PC-3 (cell line): ENCODE measurements at places on chromosomes 3 and 15.

DNA sequence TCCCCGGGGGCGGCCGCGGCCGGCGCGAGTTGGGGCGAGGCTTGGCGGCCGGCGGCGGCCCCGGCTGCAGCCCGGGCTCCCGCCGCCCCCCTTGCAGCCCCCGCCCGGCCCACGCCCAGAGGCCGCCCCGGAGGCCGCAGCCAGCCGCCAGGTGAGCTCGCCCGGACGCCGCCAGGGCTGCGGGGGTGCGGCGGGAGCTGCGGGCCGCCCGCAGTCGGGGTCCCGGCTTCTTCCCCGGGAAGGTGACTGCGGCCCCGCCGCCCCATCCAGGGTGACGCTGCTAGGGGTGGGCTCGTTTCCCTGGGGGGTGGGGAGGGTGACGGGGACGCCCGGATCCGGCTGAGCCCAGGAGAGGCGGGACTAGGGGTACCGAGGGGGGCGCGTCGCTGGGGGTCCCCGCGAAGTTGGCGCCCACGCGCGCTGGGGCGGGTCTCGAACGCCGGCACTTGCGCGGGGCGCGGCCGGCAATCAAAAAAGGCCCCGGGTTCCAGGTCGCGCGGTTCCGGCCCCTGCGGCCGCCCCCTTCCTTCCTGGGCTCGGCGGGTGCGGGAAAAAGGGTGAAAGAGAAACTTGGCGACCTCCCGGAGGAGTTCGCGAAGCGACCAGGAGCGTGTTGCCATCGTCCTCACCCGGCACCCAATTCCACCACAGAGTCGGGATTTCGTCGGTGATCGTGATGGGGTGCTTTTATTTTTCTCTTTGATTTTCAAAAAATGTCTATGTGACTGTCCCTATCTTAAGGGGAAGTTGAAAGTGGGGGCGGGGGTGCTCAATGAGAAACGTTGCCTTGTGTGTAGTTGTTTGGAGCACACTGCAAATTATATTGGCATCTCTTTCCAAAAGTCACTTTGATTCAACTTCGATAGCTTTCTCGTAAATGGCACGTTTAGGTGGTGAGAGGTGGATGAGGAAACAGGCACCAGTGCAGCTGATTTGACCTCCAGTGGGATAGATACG is 619 bp downstream of the ATXN7 start:
- DNase-seq: no peak

DNA sequence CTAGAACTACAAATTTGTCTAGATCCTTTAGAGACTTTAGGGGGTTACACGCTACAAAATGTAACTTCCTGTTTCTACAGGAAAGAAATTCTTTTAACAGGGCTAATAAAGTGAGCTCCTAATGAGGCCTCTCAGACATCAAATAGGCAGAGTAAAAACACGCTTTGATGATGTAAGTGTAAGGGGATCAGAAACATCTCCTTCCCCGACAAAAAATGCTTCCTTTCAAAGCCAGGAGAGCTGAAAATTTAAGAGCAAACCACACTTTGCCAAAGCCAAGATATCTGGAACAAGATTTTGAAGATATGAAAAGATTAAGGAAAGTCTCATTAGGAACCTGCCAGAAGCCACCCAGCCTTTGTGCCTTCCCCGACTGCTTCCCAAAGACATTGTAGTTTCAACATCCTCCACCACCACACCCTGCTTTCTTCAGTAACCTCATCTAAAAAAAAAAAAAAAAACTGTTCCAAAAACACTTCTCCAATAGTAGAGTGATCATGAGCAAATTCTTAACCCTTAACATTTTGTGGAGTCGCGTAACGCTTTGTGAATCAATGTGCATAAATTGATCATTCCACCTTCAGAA is 505.0 kb upstream of the THBS1 start:
- no peak for DNase-seq

DNA sequence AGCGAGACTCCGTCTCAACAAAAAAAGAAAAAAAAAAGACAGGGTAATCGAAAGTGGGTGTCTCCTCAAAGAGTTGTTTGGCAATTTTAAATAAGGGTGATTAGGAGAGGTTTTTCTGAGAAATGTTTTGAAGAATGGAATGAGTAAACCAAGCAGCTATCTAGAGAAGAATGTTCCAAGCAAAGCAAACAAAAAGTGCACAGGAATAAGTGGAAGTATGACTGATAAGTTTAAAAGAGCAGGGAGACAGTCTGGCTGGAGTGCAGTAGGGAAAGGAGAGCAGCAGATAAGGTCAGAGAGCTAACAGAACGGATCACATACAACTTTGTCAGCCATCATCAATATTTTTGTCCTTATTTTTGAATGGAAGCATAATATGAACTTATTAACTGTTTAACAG is 853.5 kb downstream of the TUSC7 start:
- no peak for DNase-seq

DNA sequence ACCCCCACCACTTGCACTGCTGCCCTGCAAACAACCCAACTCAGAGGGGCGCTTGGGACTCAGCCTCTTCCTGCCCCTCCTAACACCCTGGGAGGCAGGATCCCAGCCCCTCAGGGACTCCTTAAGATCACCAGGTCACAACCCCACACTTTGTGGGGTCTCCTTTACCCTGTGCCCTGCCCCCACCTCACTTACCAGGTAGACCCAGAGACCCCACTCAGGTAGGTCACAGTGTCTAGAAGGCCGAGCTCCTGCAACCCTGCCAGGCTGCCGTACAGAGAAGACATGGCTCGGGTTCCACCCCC is 9.1 kb downstream of the PLA2G4F start:
- no peak for DNase-seq

- no peak for DNase-seq
These were observed 7.0 kb downstream of the CFAP100 start for GRCh38 chr3:126401611-126402160.

DNA sequence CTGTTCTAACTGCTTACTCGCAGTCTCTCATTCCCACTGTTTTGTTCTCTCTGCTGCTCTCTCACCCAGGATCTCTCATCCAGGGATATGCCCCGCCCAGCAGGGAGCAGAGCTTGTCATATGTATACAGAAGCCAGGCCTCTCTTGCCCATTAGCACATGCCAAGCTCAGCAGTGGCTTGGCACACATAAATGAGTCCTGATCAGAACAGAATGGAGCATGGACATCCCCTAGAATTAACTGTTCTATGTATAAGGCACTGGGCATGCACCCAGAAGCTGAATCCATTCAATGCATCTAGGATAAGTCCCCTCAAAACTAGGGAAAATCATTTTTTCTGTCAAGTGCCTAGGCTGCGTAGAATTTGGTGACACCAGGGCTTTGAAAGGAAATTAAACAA is 61.6 kb downstream of the IGSF11 start:
- DNase-seq: no peak

GRCh38 chr3:183551930-183552329 is 3.6 kb downstream of the KLHL6 start:
- no peak for DNase-seq

DNA sequence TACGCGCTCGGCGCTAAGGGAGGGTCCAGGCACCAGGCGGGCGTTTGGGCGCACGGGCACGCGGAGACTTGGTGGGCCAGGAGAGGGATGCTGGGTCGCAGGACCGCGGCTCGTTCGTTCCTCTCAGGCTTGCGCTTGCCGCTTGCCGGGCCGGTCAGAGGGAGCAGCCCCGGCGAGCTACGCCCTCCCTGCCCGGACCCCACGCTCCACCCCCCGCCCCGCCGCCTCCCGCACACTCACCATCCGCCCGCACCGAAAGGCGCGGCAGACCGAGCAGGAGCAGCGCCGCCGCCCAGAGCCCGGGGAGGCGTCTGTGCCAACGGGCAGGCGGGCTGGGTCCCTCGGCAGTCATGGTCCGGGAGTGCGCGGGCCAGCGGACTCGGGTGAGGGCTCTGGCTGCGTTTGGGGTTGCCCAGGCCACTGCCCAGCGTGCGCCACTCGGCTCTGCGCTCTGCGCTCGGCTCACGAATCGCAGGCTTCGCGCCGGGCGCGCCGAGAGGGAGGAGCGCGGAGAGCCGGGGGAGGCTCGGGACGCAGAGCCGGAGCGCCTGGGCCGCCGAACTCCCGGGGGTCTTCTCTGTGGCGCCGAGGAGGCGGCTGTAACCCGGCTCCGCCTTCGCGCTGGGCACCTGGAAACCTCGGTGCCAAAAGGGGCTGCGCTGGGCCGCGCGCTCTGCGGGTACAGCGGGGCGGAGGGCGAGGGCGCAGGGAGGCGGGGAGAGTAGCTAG is at the start of gene SUSD5:
TSS of gene SUSD5 (minus strand) at position 365 of the 729 bp plus-strand sequence. CDS start at position 352, 13 bp downstream.
- DNase-seq: no peak

- no peak for DNase-seq
These were observed 16.1 kb upstream of the CACNA1D start for GRCh38 chr3:53478166-53478830.

- DNase-seq: peak; percentile 86
These were observed 7.0 kb upstream of the TM4SF18 start for GRCh38 chr3:149340310-149340933.

GRCh38 chr3:63642488-63642887 is 10.0 kb upstream of the SNTN start:
- no peak for DNase-seq

GRCh38 chr15:88622605-88622975 is 1.4 kb downstream of the AEN start:
- no peak for DNase-seq

- no peak for DNase-seq
These were observed 128.7 kb downstream of the SCAPER start for GRCh38 chr15:76776480-76776879.

GRCh38 chr15:80942746-80943565 is 46.7 kb downstream of the MESD start:
- DNase-seq: no peak

GRCh38 chr3:143135150-143135549 is 15.6 kb downstream of the CHST2 start:
- peak; percentile 87 for DNase-seq
